ENCODE measurements at places on chromosomes 5 and 9.

- DNase-seq, result no peak
Measured at GRCh38 chr5:143398053-143398355, 5.5 kb downstream of the NR3C1 start.

DNA sequence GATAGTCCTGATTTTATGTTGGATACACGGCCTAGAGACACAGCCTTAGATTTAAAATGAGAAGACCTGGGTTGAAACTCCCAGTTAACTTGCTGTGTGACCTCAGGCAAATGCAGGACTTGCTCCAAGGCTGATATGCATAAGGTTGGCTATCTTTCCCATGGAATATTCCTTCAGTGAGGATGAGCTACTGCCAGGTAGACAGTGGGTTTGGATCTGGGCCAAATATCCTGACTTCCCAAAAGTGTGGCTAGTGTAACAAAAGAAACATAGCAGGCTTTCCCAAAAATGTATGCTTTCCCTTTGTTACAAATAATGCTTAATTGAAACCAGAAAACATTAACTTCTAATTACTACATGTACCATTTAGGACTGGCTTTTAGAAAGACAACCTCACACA lies 697 bp upstream of the XPA start:
- DNase-seq, result no peak

DNA sequence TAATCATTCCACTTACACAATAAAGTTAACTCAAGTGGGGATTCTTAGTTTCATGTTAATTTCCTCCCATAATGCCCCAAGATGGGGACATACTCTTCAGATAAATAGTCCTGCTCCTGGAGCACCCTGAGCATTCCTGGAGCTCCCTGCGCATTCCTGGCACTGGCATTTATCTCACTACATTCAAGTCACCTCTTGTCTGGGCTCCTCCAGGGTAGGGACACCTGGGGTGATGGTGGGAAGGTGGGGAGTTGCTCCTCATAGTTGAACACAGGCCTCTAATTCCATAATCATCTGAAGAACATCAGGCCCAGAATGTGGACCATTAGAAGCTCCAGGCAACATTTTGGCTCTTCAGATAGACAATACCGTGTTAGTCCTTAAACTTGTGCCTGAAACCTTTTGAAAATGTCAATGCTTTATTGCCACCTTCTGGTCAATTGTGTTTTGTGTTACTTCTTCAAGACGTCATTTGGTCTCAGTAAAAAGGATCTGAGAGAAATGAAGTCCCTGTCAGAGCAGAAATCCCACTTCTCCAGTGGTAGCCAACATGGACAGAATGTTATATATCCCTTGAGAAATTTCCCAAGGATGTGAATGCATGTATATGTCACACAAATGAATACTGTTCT lies 14.2 kb upstream of the AGGF1 start:
- peak; percentile 54 for DNase-seq

DNA sequence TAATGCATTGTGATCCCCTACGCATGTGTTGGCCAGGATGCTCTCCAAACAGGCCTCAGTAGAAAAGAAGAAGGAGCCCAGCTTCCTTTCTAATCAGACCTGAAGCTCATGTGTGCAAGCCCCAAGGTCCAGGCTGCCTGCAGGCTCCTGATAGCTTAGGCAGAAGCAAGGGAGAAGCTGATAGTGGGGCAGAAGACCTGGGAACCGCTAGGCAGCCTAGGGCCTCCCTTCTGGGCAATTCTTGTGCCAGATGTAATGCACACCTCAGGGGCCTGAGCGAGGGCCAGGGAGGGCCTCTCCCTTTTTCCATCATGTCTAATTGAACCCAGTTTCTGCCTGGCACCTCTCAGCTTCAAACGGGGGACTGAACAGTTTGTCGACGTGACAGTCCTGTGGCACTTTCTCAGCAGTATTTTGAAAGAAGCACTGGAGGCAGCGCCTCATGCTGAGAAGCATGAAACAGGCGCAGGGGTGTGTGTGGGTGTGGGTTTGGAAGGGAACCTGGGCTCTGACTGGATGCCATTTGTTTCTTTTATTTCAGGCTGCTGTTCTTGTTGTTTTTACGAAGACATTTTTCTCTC lies 212.8 kb downstream of the PIK3R1 start:
- DNase-seq, result no peak

DNA sequence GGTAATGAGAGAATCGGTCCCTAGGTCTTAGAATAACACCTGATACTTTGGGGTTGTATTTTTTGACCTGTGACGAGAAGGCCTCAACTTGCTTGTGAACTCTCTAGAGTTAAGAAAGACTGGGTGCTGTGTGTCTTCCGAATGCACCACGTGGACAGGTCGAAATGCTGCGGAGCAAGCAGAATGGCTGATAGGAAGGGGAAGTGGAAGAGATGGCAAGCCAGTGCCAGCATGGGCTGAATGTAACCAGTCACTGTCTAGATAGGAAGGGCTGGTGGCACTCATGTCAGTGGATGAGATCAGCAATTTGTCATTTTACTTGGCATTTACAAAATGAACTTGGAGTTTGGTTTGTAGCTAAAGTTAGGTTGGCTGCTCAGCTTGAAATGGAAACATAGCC lies 5.6 kb downstream of the OTULINL start:
- DNase-seq, result no peak

DNA sequence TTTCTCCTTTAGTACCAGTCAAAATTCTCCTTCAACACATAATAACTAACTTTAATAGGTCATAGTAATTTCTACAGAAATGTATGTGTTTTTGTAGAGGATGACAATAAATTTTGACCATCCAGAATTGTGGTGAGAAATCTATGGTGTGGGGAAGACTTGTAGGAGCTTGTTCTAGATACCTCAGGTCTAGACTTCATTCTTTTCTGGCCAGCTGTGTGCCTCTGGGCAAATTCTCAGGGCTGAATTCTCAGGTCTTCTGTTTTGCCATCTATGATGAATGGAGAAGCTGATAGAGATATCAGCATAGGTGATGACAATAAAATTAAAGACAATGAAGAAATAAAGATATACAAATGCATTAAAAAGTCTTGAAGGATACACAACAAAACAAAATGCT lies 298.6 kb upstream of the MEF2C start:
- DNase-seq, result no peak

DNA sequence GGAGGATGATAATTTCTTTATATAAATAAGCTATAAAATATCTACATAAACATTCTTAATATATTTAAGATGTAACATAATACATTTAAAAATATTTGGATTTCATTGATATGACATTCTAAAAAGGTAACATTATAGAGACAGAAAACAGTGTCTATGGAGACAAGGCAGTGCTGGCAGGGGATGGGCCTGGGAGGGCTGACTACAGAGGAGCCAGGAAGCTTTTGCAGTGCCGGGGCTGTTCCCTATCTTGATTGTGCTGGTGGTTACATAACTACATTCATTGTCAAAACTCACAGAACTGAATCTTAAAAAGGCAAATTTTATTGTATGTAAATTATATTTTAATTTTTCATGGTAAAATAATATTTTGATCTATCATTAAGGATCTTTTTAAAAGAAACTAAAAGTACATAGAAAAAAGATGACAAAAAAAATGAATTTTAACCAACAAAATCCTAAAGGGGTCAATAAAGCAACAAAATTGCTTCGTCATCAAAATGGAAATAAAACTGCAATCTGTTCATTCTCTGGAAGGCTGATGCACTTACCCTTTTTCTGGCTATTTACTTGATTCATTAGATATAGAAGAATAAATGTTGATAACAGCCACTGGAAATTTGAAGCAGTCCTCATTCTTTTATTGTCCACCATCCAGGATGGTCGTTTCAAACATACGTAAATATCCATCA lies 26.3 kb downstream of the LIFR start:
- DNase-seq, result no peak

- DNase-seq, result no peak
Measured at GRCh38 chr5:87190687-87191086, 77.0 kb upstream of the RASA1 start.

GRCh38 chr9:99046542-99047071 lies 58.3 kb upstream of the TGFBR1 start:
- no peak for DNase-seq

DNA sequence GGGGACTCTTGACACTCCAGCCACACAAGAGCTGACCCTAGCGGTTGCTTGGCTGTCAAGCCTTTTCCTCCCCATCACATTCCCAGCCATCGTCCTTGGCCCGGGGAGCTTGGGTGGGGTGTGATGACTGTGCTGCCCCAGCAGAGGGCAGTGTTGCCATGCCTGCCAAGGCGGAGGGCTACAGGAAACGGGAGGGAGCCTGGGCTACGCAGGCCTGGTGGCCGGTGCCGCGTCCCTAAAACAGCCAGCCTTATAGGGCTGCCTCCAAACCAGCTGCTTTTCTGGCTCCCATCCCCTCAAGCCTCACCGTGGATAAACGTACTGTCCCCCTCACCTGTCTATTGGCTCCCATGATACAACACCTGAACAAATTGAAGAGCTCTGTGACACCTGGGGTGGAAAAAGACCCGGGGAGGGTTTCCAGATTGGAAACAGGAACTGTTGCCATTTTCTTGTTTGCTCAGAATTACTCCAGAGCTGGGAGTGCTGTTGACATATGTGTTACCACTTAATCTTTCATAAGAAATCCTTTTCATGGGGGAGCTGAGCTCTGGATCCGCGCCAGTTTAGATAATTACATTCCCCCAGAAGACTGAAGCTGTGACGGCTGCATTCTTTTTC lies 72.8 kb upstream of the ASTN2 start:
- DNase-seq, result peak; percentile 45

GRCh38 chr9:89375191-89375760 lies 57.0 kb downstream of the SECISBP2 start:
- DNase-seq, result peak; percentile 32

- DNase-seq, result peak; percentile 49
Measured at GRCh38 chr5:112604732-112605630, 132.7 kb upstream of the APC start.

- DNase-seq, result no peak
Measured at GRCh38 chr5:50564558-50564957, 101.9 kb upstream of the PARP8 start.

DNA sequence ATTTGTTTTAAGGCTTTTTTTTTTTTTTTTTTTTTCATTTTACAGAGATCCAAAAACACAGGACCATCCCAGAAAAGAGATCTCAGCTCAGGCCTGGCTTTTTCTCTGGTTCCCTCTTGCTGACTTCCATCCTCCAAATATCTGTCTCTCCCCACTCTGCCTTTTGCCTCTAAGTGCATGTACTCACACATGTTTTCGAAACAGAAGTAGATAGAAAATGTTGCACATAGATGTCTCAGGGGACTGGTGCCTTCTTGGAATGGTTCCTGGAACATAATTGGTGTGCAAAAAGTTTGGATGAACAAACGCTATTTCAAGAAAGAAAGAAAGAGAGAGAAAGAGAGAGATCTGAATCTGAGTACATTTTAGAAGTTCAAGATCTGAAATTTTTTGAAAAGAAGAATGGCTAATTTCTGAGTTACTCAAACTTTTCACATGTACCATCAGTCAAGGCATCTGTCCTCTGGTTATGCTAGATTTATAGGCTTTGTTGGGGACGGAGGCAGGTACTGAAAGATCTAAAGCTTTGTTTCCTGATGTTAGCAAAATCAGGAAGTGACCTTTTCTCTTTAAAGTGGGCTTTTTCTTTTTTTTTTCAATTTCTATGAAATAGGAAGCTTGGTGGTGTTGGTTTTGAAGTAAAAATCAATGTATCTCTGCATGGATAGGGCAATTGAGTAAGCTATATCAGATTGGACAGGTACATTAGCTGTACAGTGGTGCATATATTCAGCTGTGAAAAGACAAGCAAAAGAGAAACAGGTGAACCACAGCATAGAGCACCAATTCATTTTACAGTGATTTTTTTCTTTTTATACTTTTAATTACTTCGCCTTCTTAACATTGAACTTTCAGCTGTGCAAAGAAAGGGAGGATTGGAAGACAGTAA lies 8.5 kb upstream of the TNFSF8 start:
- DNase-seq, result no peak

GRCh38 chr9:90611121-90611520 lies 31.5 kb downstream of the DIRAS2 start:
- DNase-seq, result no peak

DNA sequence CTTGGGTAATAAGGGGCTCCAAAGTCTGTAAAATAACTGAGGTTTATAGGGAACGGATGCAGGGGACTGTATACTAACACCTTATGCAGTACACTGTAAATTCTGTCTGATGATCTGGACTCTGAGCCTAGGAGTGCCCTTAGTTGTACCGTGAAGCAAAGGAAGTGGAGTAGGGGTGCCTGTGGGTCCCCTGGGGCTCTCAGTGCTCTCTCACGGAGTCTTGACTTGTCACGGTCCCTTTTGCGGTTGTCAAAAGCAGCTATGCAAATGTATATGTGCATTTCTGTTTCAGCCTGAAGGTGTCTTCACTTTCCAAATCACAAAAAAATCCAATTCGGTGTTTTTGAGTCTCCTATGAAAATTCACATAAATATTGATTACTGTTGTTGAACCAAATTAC lies 17.8 kb downstream of the DMRT1 start:
- no peak for DNase-seq

DNA sequence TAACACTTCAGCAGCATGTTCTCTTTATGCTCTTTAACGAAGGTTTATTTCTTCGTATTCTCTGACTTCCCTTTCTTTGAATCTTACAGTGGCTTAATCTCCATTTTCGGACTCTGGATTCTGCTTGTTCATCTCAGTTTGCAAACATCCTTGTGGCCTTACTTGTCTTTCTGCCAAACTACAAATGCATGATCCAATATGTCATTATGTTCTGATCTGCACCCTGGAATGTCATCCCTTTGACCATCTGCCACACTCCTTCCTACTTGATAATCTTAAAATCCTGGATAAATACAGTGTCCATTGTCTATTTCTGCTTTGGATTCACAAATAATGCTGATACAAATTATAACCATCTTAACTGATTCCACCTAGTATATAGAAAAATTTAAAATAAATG lies 499.2 kb downstream of the CDH18 start:
- DNase-seq, result no peak

Data from Jurkat, Clone E6-1 (cell line).